Kidney epithelial cell (primary cell): ENCODE measurements at places on chromosomes 7 and 10.
A peak's percentile ranks its signal among the peaks of the same experiment; 100 is the strongest.

- no peak for DNase-seq
These were observed 484.8 kb upstream of the DPP6 start for GRCh38 chr7:153567426-153567825.

GRCh38 chr7:46233585-46234329 is 312.7 kb upstream of the IGFBP3 start:
- DNase-seq, result no peak

DNA sequence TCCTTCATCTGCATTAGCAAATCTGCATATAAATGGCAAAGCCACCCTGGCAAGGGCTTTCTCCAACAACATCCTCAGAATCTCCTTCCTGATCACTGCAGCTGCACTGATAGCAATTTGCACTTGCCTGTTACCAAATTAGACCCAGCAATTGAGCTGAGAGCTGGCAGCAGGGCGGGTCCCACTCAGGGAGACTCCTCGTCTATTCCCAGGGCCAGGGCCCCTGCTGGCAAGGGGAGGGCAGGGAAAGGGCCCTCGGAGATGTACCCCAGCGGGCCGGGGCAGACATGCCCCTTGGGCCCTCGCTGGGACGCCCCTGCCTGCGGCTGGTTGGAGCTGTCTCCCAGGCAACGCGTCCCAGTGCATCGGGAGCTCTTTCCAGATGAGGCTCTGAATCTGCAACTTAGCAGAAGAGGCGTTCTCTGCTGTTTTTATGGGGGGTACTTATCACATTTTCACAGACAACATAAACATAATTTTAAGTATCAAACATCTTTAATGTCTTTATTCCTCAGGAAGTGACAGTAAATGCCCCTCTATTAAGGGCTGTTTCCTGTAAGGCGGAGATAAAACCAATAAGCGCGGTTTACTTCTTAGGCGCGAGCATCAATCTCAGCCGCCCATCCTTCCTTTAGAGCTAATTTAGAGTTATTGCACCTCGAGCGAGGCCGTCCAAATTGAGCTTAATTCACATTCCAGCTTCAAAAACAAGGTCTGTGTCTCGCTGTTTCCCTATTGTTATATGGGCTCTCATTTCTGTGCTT is 249.0 kb upstream of the PPP2R2D start:
- DNase-seq, result no peak

DNA sequence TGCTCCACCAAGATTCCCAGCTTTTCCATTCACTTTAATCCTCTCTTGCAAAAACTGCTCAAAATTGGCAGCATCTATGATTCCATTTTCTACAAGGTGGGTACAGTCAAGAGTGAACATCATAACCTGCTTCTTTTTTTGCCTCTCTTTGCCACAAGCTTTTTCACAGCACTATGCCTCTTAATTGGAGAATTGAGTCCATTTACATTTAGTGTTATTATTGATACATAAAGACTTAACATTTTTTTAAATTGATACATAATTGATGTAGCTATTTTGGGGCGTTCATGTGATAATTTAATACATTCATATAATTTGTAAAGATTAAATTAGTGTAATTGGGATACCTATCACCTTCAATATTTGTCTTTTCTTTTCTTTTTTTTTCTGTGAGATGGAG is 18.8 kb downstream of the AS3MT start:
- no peak for DNase-seq

GRCh38 chr7:5528071-5528814 is 104.6 kb upstream of the TNRC18 start:
- DNase-seq, result no peak

- DNase-seq, result no peak
These were observed 1.6 kb upstream of the LGI1 start for GRCh38 chr10:93756118-93756517.

GRCh38 chr7:116280803-116281202 is 70.5 kb downstream of the TES start:
- DNase-seq, result no peak

GRCh38 chr7:93211228-93211818 is 14.9 kb downstream of the HEPACAM2 start:
- no peak for DNase-seq

GRCh38 chr7:68547181-68547580 is 1051.1 kb upstream of the AUTS2 start:
- DNase-seq, result no peak

- DNase-seq, result peak; percentile 54
These were observed 40.3 kb downstream of the CELF2 start for GRCh38 chr10:11057994-11058393.

DNA sequence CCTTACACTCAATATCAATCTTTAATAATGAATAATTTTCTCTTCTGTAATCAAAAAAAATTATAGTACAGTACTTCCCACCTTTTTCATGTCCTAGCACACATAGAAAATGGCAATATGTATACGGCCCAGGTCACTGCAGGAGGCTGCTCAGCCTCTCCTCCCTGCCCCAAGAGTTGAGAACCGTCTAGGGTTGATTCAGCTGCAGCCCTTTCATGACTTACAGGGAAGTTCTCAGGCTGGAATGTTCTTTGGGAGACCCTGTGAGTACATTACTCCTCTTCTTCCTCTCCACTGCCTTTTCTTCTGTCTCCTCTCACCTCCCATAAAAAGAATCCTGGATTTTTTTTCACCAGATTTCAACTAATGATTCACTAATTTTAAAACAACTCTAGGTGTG is 180.0 kb downstream of the HDAC9 start:
- no peak for DNase-seq

DNA sequence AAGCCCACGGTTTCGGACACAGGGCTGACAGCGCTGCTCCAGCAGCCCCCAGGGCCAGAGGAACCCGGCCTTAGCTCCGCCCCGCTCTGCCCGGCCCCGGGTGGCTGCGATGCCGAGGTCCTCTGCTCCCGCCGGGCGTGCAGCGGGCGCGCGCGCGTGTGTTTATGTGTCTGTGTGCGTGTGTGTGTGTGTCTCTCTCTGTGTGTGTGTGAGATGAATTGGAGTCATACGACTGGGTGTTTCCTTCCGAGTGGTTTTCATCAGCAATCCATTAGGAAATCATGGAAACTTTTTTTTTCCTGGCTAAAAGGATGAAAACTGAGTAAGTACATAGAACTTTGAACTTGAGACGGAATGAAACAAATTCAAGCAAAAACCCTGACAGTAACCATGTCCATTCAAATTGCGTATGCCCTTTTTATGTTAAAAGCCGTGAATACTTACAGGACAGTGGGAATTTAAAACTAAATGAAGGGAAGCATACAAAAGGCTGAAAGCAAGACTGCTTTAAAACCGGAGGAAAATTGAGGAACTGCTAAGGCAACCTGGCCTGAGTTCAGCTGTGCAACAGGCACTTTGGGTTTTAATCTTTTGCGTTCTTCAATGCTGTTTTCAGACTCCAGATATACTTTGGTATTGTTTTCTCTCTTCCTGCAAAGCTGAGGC is at the start of gene CPED1:
CPED1 (plus strand) TSS at position 121 of the 666 bp plus-strand sequence. CDS start 911 bp downstream, outside the sequence.
- DNase-seq, result no peak

- DNase-seq, result peak; percentile 49
These were observed 154.9 kb downstream of the GLI3 start for GRCh38 chr7:42082144-42082543.

- no peak for DNase-seq
These were observed 1.0 kb downstream of the PAXIP1 start for GRCh38 chr7:155001756-155002410.

DNA sequence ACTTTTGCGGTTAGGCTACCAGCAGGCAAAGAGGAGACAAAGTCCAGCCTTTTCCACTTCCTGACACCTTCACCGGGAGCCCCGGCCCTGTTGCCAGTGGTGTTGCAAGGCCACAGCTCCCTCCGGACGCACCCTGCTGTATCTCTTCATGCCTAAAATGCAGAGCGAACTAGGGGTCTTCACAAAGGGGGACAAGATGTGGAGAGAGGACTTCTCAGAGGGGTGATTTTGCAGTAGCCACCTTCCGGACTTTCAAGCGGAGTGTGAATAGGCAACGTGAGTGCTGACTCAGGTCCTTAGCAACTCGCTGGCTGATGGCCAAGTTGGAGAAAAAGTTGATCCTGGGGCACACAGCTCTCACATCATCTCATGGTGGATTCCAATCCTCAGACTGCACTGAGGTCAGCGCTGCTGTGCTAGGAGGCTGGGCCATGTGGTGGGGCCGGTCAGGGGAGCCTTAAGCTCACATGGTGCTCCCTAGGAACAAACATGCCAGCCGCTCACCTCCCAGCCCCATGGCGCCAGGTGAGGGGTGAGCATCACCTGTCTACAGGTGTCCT is 166.3 kb downstream of the LCOR start:
- DNase-seq, result no peak

DNA sequence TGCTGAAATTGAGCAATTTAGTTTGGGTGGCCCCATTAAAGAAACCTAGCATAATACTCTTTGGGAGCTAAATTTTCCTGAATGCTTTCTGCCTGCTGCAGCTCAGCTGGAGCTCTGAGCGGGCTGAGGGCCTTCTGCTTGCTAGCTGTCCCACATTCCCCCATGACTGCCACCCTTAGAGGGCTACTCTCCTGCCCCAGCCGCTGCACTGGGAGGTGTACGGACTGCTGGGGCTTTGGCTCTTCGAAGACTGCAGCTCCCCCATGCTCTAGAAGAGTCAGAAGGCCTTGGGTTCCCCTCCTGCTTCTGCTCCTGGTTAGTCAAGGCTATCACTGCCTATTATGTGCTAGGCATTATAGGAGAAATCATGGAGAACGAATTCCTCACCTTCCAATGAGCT is 31.5 kb downstream of the BLVRA start:
- no peak for DNase-seq

- no peak for DNase-seq
These were observed 271.4 kb downstream of the GALNT17 start for GRCh38 chr7:71403202-71403946.

DNA sequence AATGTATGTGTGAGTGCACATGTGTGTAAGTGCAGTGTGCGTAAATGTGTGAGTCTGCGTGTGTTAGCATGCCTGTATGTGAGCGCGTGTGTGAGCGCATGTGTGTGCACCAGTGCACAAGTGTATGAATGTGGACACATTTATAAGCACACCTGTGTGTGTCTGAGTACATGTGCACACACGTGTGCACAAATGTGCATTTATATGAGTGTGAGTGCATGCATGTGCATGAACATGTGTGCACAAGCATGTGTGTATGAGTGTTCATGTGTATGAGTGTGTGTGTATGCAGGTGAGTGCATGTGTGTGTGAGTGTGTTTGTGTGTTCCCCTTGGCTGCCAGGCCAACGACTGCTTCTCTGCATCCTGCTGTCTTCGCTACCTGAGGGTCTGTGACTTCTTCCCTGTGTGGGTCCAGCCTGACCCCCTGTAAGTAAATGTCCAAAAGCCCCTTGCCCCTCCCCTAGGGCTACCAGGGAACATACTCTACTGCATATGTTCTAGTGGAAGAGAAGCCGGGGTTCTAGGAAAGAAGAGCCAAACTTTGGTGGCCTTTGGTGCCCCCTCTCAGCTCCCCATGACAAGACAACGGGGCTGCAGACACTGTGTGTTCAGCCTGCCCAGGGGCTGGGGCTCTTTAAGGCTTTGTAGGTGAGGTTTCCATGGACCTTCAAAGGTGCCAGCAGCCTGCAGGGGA is 17.0 kb downstream of the GOLGA7B start:
- no peak for DNase-seq

DNA sequence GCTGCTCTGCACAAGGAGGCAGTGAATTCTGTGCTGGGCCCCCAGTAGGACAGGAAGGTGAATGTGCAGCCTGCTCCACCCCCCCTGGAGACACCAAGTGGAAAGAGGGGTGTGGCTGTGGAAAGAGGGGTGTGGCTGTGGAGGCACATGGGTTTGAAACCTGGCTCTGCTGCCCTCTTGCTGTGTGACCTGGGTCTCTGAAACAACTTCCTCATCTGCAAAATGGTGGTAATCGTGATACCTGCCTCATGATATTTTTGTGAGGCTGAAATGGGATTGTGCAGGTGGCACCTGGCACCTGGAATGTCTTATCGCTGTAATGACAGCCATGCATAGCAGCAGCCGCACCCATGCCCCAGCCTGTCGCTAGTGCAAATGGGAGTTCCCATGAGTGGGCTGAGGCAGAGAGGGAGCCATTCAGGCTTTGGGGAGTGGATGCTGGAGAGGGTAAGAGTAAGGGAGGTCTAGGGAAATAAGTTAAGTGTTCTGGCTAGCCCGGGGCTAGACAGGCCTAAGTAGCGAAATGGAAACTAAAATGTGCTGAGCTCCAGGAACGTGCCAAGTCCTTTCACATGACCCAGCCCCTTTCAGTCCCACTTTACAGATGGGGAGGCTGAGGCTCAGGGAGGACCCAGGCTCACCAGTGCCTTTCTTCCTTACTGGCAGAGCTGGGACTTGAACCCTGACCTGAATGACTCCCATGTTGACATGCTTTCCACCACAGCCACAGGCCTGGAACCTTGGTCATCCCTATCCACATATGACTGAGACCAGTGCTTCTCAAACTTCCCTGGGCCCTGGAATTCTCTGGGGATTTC is 35.0 kb downstream of the C10orf105 start:
- no peak for DNase-seq

GRCh38 chr10:84196941-84197340 is 2.6 kb downstream of the CDHR1 start:
- DNase-seq, result no peak

DNA sequence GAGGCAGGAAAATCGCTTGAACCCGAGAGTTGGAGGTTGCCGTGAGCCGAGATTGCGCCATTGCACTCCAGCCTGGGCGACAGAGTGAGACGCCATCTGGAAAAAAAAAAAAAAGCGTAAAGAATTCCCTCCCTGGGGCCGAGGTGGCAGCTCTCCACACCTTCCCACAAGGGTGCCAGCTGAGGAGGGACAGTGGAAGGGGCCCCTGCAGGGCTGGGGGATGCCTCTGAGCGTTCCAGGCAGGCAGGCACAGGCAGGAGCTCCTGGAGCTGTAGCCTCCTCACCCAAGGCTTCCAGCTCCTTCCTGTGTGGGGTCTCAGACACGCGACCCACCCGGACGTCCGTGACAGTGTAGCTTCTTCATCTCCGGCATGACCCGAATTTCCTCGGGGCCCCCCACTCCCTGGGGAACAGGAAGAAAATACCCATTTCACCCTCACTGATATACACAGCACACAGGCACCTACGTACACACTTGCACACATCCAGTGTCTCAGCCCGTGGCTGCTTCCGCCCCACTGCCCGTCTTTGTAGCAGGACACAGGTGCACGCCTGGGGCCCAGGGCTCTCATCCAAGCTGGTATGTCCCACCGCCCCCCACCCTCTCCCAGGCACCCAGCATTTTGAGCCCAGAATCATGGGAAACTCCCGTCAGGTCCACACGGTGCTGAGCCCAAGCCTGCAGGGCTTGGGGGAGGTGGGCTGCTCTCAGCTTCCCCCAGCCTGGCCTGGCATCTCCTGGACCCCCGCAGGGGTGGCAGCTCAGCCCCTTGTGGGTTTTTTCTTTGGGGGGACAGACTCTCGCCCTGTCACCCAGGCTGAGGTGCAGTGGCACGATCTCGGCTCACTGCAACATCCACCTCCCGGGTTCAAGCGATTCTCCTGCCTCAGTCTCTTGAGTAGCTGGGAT is 25.7 kb downstream of the GRIFIN start:
- DNase-seq, result no peak

- peak; percentile 53 for DNase-seq
These were observed 243.3 kb upstream of the CDC14C start for GRCh38 chr7:48681006-48681405.

DNA sequence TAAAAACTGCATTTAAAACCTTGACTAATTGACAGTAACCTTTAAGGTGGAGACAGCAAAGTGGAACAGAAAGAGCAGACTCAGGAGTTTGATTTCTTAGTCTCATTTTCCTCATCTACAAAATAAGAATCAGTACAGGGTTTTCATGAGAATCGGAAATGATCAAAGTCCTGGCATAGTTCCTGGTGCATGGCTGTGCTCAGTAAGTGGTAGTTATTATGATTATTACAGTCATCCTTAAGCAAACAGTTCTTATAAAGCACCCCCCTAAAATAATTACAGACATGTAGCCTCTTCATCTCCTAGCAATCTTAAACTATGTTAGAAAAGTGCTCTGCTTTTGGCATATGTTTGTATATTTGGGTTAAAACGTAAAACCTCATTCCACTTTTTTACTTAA is 18.0 kb downstream of the NEBL start:
- DNase-seq, result no peak
